ENCODE measurements at places on chromosomes 6 and 20. TPM values are rescaled to one million over a fixed set of nuclear protein-coding genes. Genes with fewer than 3 reads are reported as not detected.

DNA sequence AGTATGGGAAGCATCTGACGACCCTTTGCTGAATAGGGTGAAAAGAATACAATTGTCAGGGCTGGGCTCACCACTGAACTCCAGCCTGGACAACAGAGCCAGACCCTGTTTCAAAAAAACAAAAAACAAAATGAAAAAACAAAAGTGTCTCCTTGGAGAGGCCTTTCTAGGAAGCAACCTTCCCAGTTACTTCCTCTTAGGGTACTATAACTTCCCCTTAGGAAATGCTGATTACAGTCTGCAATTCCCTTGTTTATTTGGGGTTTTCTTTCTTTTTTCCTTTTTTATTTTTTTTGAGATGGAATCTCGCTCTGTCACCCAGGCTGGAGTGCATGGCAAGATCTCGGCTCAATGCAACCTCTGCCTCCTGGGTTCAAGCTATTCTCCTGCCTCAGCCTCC, 20.5 kb upstream of the TTPAL start:
- DNase-seq, result no peak

DNA sequence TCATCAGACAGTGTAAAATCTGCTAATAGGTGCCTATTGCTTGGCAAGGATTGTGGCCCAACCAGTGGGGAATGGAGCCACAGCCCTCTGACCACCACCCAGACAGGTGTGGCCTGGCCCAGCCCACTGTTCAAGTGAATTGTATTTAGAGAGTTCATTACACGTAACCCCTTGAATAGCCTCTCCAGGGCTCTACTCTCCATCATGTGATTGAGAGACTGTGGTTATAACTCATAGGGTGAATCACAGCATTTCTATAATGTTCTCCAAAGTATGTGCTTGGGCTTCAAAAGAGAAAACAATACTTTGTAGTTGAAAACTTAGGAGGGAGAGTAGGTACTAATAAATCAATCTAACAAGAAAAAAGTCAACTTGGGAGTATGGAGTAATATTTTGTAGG, 38.4 kb downstream of the ALDH8A1 start:
- DNase-seq, result no peak

DNA sequence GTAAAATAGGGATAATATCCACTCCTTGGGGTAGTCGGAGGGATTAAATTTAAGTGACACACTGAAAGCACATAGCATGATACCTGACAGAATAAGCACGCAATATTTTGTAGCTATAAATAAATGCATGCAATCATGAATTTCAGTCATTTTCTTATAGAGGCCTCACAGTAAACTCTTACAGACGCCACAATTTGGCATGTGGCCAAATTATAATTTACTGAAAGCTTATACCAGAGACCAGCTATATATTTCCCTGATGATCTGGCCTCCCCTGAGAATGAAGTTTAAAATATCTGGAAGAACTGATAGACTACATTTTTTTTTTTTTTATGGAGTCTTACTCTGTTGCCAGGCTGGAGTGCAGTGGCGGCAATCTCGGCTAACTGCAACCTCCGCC, 40.9 kb downstream of the QRSL1 start:
- no peak for DNase-seq

DNA sequence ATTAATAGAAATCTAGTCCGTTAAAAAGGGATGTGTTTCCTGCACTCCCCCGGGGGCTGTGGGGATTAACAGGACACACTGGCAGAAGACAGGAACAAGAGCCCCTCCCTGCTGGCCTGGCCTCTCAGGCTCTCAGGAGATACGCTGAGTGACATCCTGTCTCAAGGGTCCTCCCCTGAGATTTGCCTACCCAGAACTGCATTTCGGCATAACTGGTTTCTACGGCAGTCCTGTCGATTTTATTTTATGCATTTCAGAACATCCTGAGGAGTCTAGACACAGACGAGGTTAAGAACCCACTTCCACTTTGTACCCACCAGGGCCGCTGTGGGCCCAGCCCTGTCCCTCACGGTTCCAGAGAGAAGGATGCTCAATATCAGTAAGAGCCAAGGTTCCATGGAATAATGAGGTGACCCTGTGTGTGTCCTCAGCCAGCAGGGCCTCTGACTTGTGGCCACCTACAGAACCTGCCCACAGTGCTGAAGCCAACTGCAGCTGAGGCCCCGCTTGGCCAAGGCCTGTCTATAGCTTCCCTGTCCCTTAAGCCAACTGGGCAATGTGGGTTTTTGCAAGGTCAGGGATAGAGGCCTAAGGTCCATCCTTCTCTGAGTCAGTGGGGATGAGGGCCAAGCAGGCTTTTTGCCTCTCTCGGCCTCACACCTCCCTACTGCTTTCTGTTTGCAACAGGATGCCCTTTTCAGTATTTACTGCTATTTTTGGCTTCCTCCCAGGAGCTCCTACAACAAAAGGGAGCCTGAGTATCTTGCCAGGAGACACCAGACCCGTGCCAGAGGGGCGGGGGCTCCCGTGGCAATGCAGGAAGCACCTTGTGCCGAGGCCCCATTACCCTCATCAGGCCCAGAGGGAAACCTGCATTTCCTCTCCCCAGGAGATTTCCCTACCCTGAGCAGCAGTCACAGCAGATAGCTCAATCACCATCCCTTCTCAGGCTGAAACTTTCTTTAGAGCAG, 14.7 kb downstream of the UQCC2 start:
- DNase-seq, result peak; percentile 67

DNA sequence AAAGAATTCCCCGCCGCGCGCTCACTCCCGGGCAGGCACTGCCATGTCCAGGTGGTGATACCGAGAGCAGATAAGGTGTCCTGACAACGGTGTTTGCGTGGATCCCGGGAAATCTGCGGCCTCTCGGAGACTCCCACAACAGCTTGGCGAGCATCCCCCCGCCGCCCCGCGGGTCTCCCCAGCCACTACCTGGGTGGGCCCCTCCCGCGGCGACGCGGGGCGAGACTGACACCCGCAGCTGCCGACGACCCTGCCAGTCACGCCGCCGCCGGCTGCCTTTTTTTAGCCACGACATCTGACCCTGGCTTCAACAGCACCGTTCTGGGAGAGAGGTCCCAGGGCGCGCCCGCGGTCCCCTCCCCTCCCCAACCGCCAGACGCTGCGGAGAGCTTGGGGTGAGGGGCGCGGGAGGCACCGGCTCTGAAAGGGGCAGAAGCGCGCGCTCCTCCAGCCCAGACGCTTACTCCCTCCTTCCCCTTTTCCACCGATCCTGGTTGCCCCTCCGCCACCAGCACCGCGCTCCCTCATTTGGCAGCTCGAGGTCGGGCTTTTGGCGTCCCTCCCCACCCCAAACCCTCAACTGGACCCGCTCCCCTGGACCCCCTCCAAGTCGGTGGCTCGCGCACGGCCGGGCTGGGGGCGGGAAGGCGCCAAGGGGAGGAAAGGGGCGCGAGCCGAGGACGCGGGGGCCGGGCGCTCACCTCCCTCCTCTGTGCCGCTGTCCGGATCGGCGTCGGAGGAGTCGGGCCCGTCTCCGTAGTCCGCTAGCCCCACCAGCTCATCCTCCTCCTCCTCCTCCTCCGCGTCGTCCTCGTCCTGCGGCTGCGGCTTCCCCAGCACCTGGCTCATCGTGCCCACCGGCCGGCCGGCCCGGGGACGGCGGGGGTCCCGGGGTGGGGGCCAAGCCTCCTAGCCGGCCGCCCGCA, 665 bp downstream of the RRAGD start:
- DNase-seq, result peak; percentile 55

GRCh38 chr20:38129893-38130609, 35.0 kb downstream of the TGM2 start:
- no peak for DNase-seq

DNA sequence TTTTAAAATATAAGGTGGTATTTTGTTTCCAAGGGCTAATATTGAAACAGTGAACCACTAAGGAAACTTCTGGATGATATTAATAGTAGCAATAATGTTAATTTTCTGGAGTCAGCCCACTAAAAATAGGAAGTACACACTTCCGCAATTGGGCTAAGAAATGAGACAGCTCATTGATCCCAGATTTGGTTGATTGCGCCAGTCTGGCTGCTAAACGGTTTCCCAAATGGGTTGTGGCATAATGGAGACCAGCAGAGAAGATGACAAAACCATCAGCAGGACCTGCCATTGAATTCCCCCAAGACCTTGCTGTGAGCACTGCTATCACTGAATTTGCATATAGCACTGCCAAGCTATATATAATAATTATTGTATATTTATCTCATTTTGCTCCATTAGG, 71.2 kb upstream of the SGK1 start:
- no peak for DNase-seq

DNA sequence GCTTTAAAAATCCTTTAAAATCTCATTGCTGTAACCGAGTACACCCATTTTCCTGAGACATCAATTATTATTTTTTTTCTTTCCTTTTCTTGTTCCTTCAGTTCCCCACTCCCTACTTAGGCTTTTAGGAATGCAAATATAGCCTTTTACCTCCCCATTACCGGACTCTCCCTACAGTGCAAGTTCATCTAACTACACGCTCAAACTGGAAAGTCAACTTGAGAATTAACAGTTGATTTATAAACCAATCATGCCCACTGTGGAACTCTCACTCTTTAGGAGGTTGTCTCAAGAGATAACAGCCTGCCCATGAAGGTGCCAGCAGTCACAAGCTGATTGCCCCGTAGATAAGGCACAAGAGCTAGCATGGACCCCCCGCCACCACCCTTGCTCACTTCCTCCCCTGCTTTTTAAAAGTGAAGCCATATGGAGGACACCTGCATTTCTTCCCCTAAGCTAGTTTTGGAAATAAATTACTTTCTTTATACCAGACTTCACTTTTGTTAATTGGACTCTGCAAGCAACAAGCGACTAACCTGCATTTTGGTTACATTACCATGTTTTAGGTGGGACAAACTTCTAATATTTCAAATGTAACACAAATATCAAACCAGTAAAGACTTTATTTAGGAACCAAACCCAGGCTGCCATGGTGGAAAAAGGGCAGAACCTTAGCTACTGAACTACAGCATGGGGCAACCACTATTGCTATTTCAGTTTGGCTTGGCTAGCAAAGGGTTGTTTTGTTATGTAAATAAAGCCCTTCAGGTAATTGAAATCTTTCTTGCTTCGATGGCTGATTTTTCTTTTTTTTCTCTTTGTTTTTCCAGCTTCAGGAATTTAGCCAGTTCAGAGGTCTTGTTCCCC, 34.9 kb downstream of the UBD start:
- no peak for DNase-seq

The HTR1E gene
- not detected for total RNA-seq

The BMP6 gene
- total RNA-seq, result not detected
